A549 (cell line): ENCODE measurements at places on chromosomes 1 and 21. TPM values are rescaled to one million over a fixed set of nuclear protein-coding genes. Genes with fewer than 3 reads are reported as not detected.

The OVAAL gene
- 0.08 to 0.12 TPM (median 0.09 TPM) in 3 replicates for polyA plus RNA-seq

The GPR153 gene
- polyA plus RNA-seq: 1.1 to 1.5 TPM (median 1.4 TPM) in 3 replicates

The TMPRSS2 gene
- polyA plus RNA-seq: 0.05 TPM in 1 of 3 replicates, not detected in the others

The AADACL3 gene
- polyA plus RNA-seq: not detected in 3 replicates

The SPRR1A gene
- not detected in 3 replicates for polyA plus RNA-seq

The CFHR2 gene
- polyA plus RNA-seq: not detected in 3 replicates

GRCh38 chr1:215887627-215888026, 320.5 kb downstream of the KCTD3 start:
- no peak for DNase-seq

DNA sequence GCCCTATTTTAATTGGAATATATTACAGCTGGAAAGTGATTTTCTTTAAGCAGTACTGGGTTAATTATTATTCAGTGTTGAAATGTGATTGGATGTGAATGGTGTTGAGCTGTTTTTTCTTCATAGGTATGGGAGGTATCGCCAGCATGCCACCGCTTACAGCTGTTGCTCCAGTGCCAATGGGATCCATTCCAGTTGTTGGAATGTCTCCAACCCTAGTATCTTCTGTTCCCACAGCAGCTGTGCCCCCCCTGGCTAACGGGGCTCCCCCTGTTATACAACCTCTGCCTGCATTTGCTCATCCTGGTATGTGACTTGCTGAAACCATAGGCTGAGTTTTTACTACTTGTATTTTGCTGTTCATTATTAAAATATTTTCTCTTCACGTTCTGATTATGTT, 107.7 kb downstream of the ITSN1 start:
- DNase-seq: no peak

DNA sequence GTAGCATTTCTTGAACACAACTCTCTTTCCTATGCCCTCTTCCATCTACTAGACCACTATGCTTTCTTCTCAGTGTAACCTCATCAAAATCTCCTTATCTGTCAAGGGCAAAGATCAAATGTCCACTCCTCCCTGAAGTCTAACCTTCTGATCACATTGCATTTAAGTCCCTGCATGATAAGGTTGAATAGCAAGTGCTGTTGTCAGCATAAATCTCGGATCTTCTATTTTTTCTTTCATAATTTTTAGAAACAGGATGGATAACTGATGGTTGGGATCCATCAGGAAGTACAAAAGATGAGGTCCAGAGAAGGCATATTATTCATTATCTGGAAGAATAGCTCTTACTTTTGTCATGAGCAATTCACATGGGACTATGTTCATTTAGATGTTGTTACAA, 41.0 kb downstream of the KCNT2 start:
- DNase-seq: no peak

DNA sequence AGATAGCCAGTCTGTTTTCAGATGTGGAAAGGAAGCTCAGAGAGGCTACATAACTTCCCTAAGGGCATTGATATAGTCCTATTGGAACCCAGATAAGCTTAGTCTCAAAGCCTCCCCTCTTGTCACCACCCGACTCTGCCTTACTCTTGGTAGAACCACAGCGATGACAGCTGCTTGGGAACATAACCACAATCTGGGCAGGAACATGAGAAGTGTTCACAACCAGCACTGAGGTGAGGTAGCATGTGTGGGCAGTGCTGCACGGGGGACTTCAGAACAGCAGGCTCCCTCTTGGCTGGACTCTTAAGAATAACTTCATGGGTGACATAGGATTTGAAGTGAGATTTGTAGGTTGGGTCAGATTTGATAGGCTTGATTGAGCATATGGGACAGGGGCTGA, 9.3 kb upstream of the S100A10 start:
- no peak for DNase-seq

GRCh38 chr1:210951279-210951678, 182.7 kb downstream of the KCNH1 start:
- DNase-seq: no peak

- DNase-seq: no peak
Observed at GRCh38 chr1:211831558-211832323, 1.2 kb upstream of the LPGAT1 start.

DNA sequence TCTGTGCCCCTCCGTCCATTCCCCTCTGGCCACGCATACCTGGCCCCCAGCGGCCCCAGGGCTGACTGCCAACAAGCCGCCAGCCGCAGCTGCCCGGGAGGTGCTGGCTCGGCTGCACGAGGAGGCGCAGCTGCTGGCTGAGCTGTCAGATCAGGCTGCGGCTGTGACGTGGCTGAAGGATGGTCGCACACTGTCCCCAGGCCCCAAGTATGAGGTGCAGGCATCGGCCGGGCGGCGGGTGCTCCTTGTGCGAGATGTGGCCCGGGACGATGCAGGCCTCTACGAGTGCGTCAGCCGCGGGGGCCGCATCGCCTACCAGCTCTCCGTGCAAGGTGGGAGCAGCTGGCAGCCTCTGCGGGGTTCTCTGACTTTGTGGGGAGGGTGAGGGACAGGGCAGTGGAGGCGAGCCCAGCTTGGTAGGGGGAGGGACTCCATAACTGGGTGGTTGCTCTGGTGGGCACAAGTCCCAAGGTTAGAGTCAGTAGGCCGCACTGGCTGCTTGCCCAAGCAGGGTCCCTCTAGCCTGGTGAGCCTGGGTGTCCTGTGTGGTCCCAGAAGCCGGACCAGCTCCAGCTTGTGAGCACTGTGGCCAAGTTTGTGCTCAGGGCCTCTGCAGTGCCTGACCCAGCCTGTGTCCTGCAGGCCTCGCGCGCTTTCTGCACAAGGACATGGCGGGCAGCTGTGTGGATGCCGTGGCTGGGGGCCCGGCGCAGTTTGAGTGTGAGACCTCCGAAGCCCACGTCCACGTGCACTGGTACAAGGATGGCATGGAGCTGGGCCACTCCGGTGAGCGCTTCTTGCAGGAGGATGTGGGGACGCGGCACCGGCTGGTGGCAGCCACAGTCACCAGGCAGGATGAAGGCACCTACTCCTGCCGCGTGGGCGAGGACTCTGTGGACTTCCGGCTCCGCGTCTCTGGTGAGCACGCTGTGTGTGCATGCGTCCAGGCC, 8.8 kb downstream of the OBSCN start:
- DNase-seq: no peak

GRCh38 chr1:7993593-7994479, 32.3 kb downstream of the ERRFI1 start:
- no peak for DNase-seq

- no peak for DNase-seq
Observed at GRCh38 chr1:98367426-98367825, 294.1 kb upstream of the SNX7 start.

DNA sequence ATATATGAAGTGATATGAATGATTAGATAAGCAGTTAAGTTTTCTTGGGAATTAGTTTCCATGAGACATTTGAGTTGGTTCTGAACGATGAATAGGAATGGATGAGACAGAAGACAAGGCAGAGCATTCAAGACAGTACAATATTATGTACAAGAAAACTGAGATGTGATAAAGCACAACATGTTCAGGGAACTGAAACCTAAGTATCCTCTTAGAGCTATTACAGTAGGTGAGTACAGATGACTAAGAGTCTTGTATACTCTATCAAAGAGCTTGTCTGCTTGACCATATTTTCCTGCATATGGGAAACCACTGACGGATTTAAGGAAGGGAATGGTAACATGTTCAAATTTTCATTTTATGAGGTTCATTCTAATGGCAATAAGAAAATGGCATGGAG, 61.6 kb downstream of the NME7 start:
- DNase-seq: no peak

DNA sequence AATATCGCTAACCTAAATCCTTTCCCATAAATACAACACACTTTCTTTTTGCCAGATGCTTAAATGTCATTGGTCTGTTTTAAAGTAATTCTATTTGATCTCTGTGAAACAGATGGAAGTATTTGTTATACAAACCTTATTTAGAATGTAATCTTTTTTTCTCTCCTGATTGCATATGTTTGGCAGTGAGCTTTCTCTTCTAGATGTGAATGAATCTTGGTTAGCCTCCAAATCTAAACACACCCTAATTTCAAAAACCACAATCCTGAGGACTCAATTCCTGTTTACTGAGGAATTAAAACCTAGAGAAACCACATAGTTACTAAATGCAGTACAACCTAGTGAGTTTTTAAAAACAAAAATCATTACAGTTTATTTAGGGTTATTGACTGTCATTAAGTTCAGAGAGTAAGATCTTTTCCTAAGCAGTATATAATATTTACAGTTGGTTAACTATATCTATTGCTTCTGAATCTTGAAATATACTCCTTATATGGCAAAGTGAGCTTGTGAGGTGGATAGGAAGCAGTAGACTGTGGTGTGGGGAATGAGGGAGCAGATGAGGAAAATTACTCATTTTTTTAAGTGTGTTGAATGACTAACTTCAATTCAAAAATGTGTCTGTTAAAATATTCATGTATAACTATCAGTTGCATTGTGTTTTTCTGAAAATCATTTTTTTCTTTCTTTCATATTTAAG, 218.7 kb downstream of the FMN2 start:
- peak; percentile 18 for DNase-seq

DNA sequence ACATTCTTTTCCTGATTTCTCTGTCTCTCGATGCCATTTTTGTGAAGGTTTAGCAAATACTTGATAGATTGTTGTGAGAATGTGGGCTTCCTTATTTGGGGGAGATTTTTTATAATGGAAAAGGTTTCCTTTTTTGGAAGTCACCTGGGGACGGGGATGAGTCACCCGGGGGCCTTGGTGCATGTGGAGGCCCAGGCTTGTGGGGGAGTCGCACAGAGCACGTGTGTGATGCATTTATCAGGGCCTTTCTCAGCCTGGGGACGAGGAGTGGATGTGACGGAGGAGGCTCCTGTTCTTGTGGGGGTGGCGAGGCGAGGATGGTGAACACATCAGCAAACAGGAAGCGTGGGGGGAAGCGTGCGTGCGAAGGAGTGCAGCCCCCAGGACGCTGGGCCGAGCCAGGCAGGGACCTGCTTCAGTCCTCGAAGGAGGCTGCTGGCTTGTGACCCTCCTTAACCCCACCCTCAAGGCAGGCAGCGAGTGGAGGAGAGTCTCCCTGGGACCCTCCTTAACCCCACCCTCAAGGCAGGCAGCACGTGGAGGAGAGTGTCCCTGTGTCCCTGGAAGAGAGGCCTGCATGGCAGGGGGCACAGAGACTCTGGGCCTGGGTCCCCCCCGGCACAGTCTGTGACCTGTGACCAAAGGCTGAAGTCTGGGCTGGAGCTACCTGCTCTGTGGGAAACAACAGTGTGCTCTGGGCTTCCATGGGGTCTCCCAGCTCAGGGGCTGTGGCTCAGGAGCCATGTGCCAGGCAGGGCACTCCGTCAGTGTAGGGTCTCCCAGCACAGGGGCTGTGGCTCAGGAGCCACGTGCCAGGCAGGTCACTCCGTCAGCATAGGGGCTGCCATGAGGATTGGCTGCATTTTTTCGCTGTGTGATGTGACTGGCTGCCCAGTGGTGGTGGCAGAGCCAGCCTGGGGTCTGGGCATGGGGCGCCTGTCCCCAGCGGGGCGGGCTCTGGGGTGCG, 57.2 kb downstream of the AGPAT3 start:
- DNase-seq: no peak

DNA sequence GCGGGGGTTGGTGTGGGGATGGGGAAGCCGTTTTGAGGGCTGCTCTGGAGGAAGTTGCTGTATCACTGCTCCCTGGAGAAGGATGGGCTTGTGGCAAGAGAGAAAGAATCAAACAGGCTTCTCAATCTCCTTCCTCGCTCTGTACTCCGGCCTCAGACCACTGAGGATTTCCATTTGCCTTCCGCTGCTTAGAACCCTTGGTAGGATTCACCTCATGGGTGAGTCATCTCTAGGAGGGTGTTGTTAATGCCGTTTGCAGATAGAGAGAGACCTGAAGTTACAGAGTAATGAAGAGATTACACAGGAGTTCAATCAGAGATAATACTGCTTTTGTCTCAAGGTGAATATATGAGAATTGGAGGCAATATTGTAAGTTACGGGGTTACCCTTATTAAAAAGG, 15.3 kb downstream of the SLC35F3 start:
- DNase-seq: no peak

DNA sequence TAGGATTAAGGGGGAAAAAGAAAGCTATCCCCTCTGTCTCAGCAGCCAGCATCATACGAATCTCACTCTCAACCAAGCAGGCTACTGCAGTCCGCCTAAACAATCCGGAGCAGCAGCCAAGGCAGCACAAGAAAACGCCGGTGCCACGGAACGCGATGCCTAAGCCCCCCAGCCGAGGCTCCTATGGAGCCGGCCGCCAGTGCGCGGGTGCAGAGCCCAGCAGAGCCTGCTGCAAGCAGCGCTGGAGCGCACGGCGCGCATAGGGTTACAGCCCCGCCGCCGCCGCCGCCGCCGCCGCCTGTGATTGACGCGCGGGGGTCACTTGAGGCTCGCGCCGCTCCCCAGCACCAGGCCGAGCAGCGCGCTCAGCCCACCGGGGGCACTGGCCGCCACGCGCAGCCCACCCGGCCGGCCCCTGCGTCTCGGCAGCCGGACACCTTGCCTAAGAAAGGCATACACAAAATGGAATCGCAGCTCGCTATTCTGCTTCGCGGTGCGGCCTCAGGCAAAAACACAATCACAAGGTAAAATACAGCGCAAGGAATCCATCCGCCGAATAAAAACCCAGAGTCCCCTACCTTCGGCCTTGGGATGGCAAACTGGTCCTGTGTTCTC, 780 bp downstream of the HIVEP3 start:
- DNase-seq: no peak

- DNase-seq: no peak
Observed at GRCh38 chr21:29371464-29371863, 72.7 kb downstream of the BACH1 start.

DNA sequence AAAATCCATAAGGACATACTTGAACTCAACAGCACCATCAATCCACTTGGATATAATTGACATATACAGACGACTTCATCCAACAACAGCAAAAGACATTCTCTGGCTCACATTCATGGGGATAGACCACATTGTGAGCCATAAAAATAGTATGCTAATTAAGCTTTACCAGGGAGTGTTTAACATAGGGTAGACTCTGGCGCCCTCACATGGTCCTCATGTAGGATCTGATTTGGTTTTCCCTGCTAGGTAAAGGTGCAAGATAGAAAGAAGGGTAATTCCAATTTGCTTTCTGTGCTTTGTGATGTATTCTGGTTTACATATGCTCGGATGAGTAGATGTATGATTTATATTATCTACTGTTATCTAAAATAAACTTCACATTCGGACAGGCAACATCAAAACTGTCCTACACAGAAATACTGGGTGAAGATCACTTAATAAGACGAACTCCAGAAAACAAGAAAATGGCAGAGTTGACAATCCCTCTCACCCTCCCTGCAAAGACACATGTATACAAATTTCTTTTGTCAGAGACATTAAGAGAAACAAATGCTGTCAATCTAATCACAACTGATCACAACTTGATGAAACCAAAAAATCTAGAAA, 27.7 kb downstream of the CR1L start:
- DNase-seq: peak; percentile 27

- no peak for DNase-seq
Observed at GRCh38 chr1:17861685-17862084, 106.6 kb downstream of the ACTL8 start.
